ENCODE measurements at places on chromosomes 6 and 20.
A peak's percentile ranks its signal among the peaks of the same experiment; 100 is the strongest.

DNA sequence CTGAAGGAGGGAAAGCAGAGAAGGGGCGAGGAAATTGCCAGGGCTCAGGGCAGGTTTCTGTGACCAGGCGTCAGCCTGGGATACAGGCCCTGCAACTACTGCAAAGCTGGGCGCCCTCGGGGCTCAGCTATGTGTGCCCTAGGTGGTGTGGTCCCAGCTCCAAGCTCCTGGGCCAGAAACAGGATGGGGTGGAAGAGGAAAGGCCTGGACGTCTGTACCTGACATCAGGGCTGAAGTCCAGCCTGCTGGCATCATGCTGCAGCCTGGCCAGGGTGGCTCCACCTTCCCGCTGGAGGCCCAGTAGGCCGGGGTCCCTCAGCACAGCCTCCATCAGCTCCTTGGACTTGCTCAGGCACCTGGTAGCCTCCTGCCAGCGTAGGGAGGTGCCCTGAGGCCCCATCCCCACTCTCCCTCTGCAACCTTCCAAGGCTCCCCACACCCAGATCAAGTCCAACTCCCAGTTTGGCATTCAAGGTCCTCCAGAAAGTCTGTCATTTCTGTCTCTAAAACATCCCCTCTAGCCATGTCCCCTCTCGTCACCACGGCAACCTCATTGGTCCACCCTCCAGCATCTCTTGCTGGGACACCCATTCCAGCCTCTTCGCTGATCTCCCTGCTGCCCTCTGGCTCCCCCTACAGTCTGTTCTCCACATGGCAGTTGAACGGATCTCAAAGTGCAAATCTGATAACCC lies 38.2 kb downstream of the KIAA1755 start:
- DNase-seq, result peak; percentile 64

- DNase-seq, result no peak
Observed at GRCh38 chr6:170018422-170018935, 267.1 kb downstream of the ERMARD start.

GRCh38 chr6:45990162-45990561 lies 25.5 kb downstream of the CLIC5 start:
- DNase-seq, result no peak

DNA sequence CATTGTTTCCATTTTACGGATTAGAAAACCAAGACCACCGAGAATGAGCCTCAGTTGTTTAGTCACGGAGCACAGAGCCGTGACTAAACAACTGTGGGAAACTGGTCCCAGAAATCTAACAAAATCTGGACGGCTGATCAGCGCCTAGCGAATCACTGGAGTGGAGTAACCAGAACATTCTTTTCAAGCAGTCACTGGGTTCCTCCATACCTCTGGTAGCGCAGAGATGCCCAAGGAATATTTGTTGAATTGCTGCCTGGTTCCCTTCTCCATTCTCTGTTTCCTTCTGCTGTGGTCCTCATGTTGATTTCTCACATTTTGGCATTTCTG lies 62.0 kb downstream of the GPX5 start:
- peak; percentile 10 for DNase-seq

GRCh38 chr6:28673787-28674671 lies 148.3 kb downstream of the GPX5 start:
- DNase-seq, result peak; percentile 70

DNA sequence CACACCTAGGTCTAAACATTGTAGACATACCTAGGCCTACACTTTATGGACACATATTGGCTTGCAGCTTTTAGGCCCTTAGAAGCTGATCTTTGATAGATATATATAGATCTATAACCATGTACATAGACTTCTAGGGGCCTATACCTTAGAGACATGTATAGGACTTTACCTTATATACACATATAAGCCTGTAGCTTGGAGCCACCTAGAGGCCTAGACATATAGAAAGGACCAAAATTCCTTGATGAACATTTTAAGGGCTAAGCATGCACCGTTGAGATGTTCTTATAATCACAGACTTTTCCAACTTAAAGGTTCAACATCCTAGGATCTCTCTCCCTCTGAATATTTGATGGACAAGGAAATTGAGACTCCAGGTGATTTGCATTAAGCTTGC lies 371.7 kb upstream of the SASH1 start:
- peak; percentile 15 for DNase-seq

GRCh38 chr6:25407431-25407830 lies 128.3 kb downstream of the CARMIL1 start:
- no peak for DNase-seq

DNA sequence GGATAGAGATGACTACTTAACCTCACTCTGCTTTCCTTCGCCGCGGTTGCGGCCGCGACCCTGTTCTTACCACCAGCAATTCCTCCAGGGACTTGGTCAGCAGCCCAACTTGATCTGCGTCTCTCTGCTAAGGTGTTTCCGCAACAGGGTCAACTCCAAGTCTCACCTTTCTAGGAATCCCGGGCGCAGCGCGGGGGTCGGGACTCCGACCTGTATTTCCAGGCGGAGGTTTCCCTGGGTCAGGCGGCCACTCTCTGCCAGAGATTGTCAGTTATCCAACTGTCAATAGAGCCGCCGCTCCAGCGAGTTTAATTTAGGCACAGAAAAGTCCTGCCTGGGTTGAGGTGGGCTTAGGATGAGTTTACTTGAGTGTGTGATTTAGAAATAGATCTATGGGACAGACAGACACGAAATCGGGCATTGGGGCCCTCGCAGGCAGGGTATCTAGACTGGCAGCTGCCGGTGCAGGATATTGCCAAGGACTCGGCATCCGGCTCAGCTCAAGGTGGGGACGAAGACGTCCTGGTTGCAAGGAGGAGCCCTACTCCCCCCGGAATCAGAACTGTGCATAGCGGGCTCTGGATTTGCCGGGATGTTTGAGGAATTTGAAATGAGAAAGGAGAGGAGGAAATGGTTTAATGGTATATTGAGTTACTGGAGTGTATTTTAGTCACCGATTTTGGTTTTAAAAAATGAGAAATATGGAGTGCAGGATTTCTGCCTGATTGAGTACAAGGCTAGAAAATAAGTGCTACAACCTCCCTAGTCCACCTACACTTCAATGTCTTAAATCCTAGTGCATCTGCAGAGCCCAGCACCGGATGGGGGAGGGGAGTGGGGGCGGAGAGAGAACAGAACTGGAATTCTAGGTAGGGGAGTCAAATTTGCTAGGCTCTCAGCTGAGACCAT lies 23.7 kb downstream of the POM121L2 start:
- DNase-seq, result no peak

GRCh38 chr6:128073389-128073788 lies 172.5 kb upstream of the THEMIS start:
- no peak for DNase-seq

DNA sequence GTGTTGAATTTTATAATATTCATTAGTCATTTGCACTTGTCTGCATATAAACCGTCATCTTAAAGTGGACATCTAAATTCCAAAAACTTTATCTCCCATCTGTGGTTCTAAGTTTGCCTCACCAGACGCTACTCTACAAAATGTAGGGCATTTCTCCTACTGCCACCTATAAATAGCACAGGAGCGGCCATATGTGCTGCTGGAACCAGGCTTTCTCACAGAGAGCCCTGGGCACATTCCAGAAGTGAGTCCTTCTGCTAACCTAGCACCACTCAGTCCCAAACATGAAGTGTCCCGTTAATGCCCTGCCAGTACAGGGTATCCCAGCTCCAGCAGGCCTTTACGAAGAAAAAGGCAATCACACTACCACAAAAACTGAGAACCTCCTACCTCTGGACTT lies 153.7 kb downstream of the TMEM242 start:
- no peak for DNase-seq

- no peak for DNase-seq
Observed at GRCh38 chr6:14874975-14875480, 370.8 kb upstream of the JARID2 start.

DNA sequence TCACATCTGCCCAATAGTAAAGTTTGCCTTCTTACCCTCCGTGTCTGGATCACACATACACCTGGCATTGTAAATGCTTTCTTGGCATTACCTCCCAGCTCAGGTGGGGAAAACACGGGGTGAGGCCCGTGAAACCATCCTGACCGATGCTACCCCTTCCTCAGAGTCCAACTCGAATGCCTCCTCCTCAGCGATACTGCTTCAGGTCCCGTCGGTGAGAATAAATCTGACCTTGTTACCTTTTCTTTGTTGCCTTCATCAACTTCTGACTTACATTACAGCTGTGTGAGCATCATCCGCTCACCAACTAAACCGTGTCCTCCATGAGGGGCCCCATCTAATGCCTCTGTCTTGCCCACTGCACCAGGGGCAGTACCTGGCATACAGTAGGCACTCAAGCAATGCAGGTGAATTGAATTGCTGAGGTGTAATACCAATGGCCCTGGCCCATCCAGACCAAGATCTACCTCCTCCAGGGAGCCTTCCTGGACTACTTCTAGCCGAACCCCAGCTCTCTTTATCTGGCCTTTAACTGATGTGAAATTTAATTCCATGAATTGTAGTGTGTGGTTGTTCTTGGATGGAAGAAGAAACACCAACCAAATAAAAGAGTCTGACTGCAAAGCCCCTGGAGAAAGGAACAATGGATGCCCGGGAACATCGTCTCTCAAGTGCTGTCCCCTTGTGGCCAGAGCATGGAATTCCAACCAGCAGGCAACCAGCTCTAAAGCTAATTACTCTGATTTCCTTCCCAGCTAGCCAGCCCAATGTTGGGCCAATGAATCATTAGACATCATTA lies 141.5 kb downstream of the ANKRD60 start:
- peak; percentile 60 for DNase-seq

- DNase-seq, result no peak
Observed at GRCh38 chr6:136225496-136225895, 24.6 kb downstream of the MTFR2 start.

GRCh38 chr6:1552296-1552761 lies 57.4 kb upstream of the FOXC1 start:
- DNase-seq, result peak; percentile 18

DNA sequence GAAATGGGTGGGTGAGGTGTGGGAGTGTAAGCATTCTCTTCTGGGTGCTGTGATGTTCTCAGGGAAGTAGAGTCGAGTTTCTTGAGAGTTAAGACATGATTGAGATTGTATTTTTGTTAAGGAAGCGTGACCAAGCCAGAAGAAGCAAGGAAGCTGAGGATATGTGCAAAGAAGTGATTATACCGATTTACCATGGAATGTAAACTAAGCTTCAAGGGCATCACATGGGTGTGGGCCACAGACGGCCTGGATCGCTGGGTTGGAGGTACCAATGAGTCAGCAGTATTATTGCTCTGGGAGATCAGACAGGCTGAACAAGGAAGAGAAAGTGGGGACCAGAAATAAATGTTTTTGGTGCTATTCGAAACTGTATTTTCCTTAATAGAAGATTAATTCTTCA lies 184.1 kb upstream of the GMDS start:
- no peak for DNase-seq

DNA sequence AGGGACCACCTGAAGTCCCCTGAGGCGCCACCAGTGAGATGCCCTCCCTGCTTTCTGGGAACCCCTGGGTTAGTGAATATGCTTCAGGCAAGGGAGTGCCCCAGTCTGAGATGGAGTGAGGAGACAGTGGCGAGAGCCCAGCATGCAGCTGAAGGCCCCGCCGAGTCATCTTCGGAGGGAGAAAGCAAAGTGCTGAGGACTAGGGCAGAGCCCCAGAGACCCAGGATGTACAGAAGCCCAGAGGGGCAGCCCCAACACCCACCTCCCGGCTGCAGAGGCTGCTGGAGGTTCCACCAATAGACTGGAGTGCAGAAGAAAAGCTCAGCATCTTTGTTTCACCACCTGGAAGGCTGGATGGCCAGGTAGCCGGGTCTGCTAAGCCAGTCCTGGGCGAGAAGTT lies 14.1 kb downstream of the ANKRD60 start:
- DNase-seq, result no peak

GRCh38 chr20:23918101-23918862 lies 38.7 kb upstream of the CST5 start:
- DNase-seq, result no peak

DNA sequence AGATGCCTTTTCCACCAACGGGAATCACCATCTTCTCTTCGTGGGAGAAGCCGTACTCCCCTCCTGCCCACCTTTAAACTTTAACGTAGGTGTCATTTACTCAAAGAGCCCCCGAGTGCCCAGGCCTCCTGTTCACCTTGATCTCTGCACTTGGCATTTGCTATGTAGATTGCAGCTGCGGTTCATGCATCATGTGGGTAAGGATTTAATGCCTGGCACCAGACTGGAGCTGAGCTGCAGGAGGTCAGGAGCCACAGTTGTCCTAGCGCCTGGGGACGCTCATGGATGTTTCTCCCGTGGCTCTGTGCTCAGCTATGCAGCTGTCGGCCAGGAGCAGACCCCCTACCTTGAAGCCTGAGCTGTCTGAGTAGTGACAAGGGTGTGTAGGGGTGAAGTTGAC lies 133.7 kb downstream of the CDH4 start:
- no peak for DNase-seq

- DNase-seq, result no peak
Observed at GRCh38 chr6:91088515-91088914, 501.6 kb upstream of the MAP3K7 start.

DNA sequence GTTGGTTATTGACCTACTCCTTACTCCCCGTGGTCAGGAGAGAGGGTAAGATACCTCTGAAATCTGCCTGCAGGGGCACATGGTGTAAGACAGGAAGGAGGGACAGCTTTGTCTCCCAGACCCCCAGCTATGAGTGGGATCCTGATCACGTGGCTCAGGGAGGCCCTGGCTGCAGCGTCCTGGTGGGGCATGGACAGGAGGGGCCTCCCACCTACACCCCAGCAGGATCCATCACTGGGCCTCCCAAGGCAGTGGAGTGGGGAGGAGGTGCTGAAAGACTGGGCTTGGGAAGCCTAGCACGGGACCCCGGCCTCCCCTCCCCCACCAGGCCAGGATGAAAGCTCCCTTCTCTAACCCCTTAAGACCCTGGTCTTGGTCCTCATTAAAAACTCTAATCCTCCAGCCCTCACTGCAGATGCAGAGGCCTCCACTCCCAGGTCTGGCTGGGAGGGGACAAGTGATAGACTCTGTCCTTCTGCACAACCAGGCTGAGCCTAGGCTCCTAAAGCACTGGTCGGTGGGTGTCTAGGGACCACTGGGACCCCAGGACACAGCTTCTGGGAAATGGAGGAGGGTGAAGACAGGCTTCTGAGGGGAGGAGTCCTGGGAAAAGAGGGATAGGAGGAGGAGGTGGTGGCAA lies 29.6 kb upstream of the VEGFA start:
- no peak for DNase-seq

DNA sequence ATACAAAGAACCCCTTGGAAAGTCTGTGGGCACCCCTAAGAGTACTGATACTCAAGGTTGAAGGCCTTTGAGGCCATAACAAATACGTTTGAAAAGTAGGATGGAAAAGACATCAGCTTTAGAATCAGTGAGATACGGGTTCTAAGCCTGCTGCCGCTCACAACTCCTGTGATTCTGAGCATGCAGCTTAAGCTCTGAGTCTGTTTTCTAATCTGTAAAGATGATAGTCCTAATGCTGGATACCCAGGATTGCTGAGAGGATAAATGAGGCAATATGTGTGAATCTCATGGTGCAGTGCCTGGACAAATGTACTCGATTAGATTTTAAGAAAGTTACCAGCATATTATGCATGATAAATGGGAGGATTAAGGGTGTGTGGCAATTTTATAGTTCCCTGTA lies 321.0 kb upstream of the HSF2 start:
- no peak for DNase-seq
